ENCODE measurements at places on chromosomes 7 and 10.

GRCh38 chr7:103613655-103614642 is 167.9 kb upstream of the SLC26A5 start:
- no peak for DNase-seq

DNA sequence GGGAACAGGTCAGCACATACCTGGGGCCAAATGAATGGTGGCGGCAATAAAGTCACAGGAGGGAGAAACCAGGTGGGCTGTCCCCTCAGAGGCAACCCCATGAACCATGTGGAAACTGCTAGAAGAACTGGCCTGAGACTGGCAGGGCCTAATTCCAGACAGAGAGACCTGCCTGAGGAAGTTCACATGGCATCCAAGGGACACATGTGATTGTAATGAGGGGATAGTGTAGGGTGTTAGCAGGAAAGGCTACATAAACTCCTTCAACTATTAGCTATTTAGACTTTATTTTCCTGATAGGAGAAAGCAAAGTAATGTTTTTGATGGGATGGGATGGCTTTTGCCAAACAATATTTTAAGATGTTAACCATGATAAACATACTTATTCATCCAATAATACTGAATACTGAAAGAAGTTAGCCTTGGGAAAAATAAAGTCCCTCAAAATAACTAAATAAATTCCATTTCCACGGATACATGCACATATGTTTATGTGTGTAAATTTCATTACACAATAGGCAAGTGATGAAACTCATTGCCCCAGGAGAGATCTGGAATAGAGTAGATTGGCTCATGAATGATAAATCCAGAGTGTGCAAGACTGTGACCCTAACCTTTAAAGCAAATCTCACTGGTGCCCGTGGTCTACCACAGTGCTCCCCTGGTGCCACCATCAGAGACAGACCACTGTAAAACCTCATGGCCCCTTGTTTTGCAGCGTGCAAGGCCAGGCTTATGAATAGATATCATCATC is 137.0 kb downstream of the NRF1 start:
- DNase-seq, result no peak

GRCh38 chr10:129883029-129883428 is 81.0 kb downstream of the EBF3 start:
- no peak for DNase-seq

DNA sequence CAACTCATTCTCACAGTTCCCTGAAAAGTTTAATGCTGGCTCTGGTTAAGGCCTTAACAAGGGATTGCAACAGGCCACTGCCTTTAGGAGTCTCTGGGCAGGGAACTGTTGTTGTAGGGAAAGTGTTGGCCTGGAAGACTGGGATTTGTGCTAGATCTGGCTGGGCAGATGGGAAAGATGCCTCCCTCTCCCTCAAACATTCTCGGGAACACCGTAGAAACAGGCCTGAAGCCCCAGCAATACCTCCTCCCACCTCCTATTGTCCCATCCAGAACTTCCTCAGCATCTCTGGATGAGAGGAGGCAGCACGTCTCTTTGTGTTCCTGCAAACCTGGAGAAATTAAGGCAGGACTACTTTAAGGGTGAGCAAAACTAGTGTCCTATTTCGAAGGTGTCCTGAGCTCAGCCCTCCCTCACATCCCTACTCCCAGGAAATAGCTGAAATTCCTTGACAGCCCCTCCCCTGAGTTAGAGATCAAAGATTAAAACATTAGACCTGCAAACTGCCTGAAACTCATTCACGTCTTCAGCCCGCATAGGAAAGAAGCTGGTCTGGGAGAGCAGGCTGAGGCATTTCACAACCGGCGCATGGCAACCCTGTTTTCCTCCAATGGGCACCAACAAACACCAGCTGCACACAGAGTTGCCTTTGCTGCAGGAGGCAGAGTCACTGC is 10.9 kb upstream of the MAP3K8 start:
- no peak for DNase-seq

DNA sequence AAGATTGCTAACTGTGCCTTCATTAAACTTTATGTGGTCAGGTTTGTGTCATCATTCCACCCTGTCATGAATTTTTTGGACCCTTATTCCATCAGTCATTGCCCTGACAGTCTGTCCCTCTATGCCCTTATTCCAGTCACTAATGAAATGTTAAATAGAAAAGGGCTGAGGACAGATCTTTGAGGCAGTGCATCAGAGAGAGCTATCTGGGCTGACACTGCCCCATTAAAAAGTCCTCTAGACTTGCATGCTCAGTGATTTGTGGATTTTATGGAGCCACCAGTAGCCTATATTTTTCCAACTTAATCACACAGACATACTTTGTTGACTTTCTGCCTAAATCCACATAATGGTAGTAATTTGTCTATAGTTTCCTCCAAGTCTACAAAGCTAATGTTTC is 264.7 kb upstream of the YAE1 start:
- no peak for DNase-seq

DNA sequence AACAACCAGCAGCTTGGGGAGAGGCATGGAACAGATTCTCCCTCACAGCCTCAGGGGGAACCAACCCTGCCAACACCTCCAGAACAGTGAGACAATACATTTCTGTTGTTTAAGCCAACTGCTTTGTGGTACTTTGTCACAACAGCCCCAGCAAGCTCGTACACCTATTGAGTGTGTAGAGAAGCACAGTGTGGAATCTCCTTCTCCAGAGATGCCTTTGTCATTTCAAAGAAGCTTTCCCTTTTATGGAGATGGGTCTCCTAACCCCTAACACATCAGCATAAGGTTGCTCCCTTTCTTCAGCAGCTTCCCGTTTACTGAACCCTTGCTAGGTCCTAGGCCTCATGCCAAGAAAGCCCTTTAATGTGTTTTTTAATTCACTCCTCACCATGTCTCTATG is 60.7 kb upstream of the AGK start:
- no peak for DNase-seq

DNA sequence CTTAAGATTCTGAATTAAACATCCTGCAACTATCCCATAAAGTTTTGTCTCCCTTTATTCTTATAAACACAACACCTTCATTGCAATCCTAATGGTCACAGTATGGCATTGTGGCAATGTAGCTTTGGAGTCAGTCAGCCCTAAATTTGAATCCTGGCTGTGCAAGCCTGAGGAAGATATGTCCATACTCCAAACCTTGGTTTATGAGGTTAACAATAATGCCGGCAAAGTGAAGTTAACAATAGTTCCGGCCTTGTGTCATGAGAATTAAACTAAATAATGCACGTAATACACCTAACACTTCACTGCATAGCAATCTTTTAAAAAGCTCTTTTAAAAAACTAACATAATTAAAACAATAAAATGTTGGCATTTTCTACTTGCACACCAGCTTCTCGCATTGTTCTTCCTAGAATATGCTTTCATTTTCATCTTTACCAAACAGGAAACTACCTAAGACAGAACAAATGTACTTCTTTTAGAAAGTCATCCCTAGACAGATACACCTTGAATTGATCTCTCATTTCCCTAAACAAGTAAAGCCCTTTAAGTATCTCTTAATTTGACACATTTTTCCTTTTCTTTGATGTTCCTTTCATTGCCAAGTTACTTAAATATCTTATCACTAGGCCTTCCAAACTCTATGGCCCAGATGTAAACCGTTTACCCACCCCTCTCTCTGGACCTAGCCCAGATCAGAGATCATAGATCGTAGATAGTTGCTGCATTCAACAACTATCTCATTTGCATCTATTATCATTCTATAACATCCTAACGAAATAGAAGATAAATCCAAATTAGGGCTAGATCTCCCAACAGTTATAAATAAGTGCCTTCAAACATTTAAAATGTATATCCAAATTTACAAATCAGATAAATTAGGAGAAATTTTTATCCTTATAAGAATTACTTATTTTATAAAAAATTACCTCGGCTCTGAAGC is 66.7 kb downstream of the CREB3L2 start:
- DNase-seq, result no peak

DNA sequence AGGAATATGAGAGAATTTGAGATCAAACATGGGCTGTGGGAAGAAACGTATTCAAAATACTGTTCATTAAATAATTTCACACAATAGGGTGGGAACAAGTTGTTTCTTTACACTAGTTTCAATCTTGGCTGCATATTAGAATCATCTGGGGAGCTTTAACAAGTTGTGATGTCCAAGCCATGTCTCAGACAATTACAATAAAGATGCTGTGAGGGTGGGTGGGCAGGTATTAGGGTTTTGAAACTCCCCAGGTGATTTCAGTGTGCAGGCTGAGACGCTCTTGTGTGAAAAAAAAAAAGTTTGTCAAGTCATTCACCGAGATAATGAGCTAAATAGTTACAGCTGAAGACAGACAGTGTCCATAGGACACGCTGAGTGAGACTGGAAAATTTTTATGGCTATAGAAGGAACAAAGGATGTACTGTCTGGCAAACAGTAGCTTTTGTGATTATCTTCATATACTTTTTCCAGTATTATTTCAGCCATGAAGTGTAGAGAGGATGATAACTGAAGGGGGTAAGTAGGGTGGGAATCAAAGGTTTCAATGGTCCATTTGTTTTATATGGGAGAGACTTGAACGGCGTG is 12.6 kb upstream of the LAMB4 start:
- no peak for DNase-seq

GRCh38 chr10:70274643-70275042 is 9.2 kb downstream of the NPFFR1 start:
- DNase-seq, result no peak

- DNase-seq, result no peak
Observed at GRCh38 chr10:46220187-46220586, 66.6 kb upstream of the ANTXRL start.

DNA sequence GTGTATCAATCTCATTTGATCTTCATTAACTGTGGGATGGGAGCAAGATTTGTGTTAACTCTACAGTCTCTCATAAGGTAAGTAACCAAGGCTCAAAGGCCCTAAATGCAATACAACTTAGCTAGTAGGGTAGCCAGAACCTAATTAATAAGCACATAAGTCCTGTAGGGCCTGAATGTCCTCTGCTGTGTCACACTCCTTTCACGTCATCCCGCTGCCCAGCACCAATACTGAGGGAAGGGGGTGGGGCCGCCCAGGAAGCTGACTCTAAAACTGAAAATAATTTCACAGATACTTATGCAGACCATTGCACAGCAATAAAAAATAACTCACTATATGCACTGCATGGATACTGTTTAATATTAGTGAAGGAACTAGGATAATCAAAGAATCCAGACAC is 13.7 kb downstream of the CCDC6 start:
- DNase-seq, result no peak

DNA sequence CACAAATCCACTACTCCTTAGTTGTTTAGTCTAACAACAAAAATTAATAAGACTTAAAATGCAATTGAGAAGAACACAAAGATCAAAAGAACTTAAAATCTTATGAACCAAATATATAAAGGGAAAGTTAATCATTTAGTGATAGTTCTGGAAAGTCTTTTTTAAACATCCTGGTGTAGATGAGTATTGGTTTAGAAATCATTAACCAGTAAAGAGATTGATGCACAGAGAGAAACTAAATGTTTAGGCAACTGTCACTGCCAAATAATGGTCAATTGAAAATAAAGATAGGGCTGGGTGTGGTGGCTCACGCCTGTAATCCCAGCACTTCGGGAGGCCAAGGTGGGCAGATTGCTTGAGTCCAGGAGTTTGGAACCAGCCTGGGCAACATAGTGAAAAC is 44.9 kb downstream of the SP8 start:
- no peak for DNase-seq

GRCh38 chr10:118307859-118308258 is 34.3 kb downstream of the FAM204A start:
- no peak for DNase-seq

- no peak for DNase-seq
Observed at GRCh38 chr10:51008346-51008745, 65.9 kb upstream of the PRKG1 start.

- DNase-seq, result no peak
Observed at GRCh38 chr10:30559180-30559579, 70.4 kb downstream of the LYZL2 start.

DNA sequence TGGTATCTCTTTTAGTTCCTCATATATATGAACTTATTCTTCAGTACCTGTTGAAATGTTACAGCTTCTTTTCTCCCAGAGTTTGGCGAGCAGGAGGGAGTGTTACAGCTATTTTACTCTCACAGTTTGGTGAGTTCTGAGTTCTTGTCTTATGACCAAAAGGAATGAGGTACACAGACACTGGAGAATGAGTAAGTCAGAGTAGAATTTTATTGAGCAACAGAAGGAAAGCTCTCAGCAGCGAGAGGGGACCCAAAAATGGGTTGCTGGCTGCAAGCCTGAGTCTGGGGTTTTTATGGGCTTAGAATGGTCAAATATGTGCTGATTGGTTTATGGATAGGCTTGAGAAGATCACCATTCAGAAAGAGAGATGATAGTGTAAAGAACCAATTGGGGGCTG is 175.2 kb downstream of the CDK14 start:
- no peak for DNase-seq
